Stimulated activated CD4-positive, alpha-beta T cell treated with anti-CD3 and anti-CD28 coated beads, Interleukin-2, amount 100 ng/mL, for 48 hours (primary cell): ENCODE measurements at places on chromosomes 16 and 17.

- no peak for DNase-seq
Observed at GRCh38 chr17:62911114-62911513, 54.9 kb upstream of the TANC2 start.

DNA sequence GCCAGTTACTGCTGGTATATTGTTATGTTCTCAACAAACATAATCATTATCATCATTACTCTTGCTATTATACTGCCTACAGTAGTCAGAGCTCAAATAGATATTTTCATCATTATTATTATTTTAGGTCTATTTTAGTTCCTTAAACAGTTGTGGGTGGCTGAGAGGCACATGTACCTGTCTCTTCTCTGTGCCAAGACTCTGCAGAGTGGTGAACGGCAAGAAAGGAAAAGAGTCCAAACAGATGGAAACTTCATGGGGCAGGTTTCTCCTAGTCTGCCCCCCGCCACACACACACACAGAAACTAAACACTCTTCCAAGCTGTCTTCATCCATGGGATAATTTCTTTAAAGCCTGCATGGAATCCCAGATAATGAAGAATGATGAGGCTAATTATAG is 77.7 kb upstream of the CLEC3A start:
- DNase-seq, result no peak

DNA sequence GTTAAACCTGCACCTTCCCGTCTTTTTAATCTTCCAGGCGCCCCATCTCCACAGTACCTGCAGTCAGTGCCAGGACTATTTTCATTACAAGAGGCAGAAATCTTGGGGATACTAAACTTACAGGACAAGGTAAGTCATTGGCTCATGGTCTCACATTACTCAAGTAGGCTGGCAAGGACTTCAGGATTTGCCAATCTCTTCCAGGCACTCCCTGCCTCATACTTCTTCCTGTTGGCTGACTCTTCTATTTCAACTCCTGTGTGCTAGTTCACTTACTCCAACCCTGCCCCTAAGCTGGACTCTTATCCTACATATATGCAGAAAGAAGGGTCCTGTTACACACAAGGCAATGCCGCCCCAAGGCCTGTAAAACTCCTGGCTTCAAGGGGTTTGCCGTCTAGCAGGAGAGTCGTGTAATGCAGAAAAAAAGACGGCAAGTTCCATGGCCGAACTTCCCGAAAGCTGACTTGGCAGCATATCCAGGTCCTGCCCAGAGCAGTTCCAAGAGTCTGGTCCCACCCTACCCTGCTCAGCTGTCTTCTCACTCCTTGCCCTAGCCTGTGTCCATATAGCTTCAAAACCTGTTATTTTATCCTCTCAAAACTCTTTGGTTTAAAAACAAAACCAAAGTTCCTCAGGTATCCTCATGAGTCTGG is 14.8 kb downstream of the ERN1 start:
- DNase-seq, result no peak

- no peak for DNase-seq
Observed at GRCh38 chr16:48279199-48279598, 31.9 kb upstream of the ABCC11 start.
